ENCODE measurements at places on chromosomes 13 and 19.

DNA sequence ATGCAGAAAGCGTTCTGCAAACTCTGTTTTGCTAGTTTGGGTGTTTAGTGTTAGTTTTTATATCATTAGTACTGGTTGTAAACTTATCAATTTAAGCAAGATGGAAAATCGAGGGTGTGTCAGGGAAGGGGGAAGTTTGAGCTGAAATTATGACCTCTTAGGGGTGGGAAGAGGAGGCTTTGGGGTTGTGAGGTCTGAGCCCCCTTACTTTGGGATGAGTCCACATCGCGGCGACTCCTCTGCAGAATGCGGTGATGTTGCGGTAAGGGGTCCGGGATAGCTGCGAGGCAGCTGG is 743 bp upstream of the NDUFS7 start:
- DNase-seq = no peak

GRCh38 chr13:107835339-107836018 is 379.9 kb downstream of the LIG4 start:
- no peak for DNase-seq

GRCh38 chr19:4345342-4346019 is 2.1 kb downstream of the MPND start:
- DNase-seq = no peak

DNA sequence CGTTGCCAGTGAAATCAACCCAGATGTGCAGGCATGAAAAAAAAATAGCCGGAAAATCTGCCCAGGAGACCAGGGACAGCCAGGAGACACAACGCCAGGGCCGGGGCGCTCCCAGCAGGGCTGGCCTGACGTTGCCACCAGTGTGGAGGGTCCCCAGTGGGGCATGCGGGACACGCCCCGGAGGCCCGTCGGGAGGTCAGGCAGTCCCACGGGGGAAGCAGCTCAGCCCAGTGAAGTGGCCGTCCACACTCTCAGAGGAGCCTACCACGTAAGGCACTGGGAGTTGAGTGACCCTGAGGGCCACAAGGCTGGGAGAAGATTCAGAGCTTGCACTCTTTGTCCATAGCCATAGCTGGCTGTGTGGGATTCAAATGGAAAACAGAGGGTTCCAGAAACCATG is 53.2 kb upstream of the GAS6 start:
- no peak for DNase-seq

- DNase-seq = peak; percentile 44
These were observed 290.4 kb downstream of the TSHZ3 start for GRCh38 chr19:31058676-31059340.

DNA sequence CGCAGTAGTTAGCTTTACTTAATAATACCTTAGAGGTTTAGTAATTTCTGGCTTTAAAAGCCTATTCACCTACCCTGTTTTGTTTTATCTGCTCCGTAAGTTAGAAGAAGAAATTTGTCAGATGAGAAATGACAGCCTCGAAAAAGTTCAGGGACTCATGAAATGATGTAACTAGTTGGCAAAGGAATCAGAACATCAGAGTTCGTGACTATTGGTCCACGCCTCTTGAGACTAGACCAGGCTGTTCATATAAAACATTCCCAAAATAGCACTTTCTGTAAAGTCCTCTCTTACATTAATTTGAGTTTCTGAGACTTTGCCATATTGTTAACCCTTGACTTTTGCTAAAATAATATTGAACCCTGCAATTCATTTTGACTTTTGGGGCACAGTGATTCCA is 92.0 kb downstream of the HS6ST3 start:
- DNase-seq = no peak

- no peak for DNase-seq
These were observed 45.0 kb upstream of the SLC15A1 start for GRCh38 chr13:98797456-98797855.

DNA sequence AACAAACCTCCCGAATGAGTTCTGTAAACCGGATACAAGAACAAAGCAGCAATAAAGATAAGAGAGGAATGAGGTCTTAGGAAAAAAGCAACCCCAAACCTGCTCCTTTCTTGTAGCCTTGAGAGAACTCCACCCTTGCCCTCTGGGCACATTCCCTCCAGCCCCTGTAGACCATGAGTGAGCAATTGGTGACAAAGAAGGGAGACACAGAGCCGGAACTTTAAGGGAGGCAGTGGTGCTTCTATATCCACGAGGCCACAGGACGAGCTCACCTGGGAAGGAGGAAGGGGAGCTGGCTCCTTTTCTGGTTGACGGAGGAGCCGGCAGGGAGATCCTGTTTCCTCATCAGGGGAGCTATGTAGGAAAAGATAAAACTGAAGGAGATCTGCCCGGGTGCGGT is 13.0 kb downstream of the BRME1 start:
- no peak for DNase-seq

DNA sequence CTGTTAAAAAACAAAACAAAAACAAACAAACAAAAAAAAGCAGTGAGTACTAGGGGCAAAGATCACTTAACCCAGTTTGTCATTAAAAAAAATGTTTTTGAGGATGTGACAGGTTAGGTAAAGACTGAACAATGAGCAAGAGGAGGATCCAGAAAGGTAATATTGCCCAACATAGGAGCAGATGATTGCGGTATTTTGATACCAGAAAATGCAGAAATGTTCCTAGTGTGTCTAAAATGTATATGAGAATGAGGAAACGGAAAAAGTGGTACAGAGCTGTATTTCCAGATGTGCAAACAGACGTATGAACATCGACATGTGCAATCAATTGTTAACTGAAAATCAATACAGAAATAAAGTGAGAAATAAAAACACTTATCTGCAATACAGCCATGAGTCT is 4.9 kb upstream of the LILRA4 start:
- no peak for DNase-seq

GRCh38 chr13:74203576-74203975 is 69.4 kb upstream of the KLF12 start:
- DNase-seq = no peak

DNA sequence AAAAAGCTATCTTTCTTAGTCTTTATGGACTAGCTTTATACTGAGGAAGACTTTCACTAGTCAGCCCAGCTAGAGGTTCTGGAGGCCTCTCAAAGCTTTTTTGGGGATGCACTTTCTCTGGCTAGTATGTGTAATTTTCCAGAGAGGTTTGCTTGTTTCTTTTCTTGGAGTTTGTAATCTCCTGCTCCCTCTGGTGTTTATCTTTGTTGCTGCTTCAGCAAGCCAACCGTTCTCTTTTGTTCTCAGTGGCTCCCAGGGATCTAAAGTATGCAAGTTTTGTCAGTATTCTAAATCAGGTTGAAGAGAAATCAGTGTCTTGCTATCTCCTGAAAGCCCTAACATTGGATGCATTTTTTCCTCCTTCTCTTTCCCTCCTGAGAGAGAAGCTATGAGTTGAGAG is 121.1 kb upstream of the MYO16 start:
- no peak for DNase-seq

- DNase-seq = no peak
These were observed 29.6 kb upstream of the RCBTB2 start for GRCh38 chr13:48562296-48563066.

- DNase-seq = no peak
These were observed 78.8 kb upstream of the TDRD3 start for GRCh38 chr13:60318186-60318585.

- DNase-seq = no peak
These were observed at the start of gene UBE2M for GRCh38 chr19:58558066-58558622. UBE2M (minus strand) TSS chr19:58558611; CDS start chr19:58558381, 230 bp downstream.

GRCh38 chr19:52473655-52474350 is 20.4 kb downstream of the ZNF578 start:
- no peak for DNase-seq

DNA sequence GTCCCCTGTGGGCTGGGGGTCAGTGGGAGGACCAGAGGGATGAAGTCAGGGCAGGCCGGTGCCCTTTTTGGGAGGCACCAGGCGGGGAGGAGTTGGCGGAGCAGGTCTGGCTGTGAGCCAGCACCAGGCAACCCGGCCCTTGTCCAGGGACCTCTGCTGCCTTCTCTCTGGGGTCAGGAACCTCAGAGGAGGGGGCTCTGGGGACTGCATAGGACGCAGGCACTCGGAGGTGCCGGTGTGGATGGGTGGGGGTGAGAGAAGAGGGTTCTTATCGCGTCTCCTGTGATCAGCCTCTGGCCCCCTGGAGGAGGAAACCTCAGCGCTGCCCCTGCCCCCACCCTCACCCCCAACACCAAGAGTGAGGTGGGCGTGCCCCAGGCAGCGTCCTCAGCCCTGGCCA is 16.5 kb downstream of the DPF1 start:
- DNase-seq = no peak

DNA sequence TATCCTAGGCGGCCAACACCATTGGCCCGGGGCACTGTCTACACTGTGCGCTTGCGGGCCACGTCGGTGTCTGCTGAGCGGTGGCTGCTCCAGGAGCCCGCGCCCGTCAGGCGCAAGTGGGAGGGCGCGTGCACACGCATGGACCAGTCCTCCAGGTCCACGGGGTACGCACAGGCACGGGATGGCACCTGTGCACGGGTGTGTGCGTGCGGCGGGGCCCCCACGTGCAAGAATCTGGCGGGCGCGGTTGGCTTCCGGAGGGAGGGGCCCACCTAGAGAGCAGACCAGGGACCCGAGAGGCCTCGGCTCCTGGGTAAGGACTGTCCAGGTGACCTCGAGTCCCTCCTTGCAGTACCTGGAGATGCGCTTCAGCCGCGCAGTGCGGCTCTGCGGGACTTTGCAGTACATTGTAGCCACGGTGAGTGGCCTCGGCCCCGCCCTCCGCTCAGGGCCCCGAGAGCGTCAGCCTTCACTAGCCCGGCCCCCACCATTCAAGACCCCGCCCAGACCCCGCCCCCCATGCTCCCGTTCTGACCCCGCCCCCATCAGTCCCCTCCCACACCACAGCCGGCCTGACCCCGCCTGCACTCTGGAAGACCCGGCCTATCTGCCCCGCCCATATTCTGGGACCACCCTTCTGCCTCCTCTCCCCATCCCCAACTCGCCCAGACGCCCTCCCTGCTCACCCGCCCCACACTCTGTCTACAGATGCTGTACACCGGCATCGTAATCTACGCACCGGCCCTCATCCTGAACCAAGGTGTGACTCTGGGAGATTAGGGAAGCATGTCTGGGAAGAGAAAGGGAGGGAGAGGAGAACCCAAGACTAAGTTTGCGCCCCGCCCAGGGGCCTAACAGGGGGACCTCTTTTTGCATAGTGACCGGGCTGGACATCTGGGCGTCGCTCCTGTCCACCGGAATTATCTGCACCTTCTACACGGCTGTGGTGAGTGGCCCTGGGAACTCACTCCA is 2.3 kb downstream of the SLC5A5 start:
- no peak for DNase-seq

DNA sequence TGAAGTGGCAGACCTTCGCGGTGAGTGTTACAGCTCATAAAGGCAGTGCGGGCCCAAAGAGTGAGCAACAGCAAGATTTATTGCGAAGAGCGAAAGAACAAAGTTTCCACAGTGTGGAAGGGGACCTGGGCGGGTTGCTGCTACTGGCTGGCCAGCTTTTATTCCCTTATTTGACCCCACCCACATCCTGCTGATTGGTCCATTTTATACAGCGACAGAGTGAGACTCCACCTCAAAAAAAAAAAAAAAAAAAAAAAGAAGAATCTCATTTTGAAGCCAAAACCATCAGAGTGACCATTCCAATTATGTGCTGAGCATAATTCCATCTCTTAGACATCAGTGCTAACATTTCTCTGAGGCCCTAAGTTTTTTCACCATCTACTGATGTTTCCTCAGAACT is 1.9 kb upstream of the ZNF552 start:
- no peak for DNase-seq

DNA sequence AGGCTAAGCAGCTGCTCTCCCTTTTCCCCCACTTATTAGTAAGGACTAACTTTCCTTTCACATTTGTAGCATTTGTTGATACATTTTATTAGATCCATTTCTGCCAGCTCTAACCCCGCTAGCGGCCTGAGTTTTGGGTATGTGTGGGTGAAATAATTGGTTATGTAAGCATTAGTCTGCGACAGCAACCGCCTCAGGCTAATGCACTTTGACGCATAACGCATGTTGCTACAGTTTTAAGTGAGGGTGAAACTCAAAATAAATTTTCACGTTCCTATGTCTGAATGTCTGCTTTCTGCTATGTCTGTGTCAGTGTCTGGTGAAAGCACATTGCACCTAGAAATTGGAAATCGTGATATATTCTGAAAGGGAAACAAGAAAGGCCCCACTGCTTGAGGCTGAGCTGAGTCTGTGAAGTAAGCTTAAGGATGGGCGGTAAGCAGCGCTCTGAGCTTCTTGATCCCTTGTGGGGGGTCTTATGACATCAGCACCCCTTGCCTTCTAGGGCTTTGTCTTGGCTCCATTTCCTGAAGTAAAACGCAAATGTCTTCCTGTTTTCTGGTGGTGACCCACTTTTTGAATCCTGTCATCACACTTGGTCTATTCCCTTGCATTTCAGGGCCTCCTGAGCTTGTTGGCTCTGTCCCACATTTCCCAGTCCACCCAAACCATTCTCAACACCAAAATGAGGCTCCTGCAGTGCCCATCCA is 648.3 kb upstream of the ARGLU1 start:
- no peak for DNase-seq

DNA sequence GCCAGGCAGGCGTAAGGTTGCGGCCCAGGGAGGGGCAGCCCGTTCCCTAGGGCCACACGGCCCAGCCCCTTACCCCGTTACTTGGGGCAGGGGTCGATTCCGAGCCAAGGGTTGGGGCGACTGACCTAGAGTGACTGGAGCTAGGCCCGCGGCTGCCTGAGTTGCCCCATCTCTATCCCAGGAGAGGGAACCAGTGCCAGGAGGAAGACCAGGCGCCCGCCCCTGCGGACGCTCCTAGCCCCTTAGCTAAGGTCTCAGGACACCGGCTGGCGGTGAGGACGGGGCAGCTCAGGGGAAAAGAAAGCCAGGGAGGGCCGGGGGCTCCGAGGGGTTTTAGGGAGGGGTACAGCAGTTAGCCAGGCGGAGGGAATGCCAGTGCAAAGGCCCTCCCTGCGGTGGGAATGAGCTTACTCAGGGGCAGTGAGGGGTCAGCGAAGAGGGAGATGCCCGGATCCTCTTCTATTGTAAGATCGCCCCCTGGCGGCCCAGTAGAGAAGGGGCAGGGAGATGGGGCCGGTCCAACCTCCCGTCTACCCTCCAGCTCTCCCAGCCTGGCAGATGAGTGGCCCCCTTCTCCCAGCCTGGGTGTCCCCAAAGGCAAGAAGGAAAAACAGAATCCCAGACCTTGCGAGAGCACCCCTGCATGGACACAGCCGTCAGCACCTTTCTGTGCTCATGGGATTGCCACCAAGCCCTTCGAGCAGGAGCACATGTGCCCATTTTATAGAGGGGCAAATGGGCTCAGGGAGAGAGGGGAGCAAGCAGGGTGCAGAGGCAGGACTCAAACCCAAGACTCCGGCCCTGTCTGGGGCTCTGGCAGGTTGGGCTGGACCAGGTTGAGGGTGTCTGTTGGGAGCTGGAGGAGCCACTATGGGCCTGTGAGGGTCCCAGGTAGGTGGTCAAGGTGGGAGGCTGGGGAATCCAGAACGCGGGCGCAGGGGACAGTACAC is 16.3 kb downstream of the CILP2 start:
- peak; percentile 46 for DNase-seq

GRCh38 chr19:33797802-33798671 is 1.4 kb downstream of the KCTD15 start:
- DNase-seq = no peak
